ENCODE measurements at places on chromosomes 2 and 18. TPM values are rescaled to one million over a fixed set of nuclear protein-coding genes. Genes with fewer than 3 reads are reported as not detected.
A peak's percentile ranks its signal among the peaks of the same experiment; 100 is the strongest.

UPP2 gene
- not detected for total RNA-seq

SOCS6 gene
- total RNA-seq: 1.1 TPM

FMNL2 gene
- total RNA-seq: 8.4 TPM

PLEK gene
- total RNA-seq: 39.9 TPM

ERBB4 gene
- total RNA-seq: not detected

- no peak overlapping the region for H3K27ac ChIP-seq
- H3K4me1 ChIP-seq: no peaks in the 10 kb centered on the region
- no peaks in the 10 kb centered on the region for H3K27me3 ChIP-seq
- H3K4me3 ChIP-seq: no peak overlapping the region
- H3K36me3 ChIP-seq: no peaks in the 10 kb centered on the region
These were observed 104.3 kb downstream of the CSRNP3 start for GRCh38 chr2:165573534-165574461.

- no peaks in the 10 kb centered on the region for H3K27me3 ChIP-seq
- no peak overlapping the region for H3K4me3 ChIP-seq
- H3K4me1 ChIP-seq: peaks cover 4% of the 10 kb centered on the region
- peak overlapping the region; percentile 7 for H3K27ac ChIP-seq
- no peak for DNase-seq
- H3K36me3 ChIP-seq: peaks cover 78% of the 10 kb centered on the region
These were observed 160.4 kb downstream of the DOCK10 start for GRCh38 chr2:224881846-224882245.

- DNase-seq: no peak
- no peaks in the 10 kb centered on the region for H3K4me1 ChIP-seq
- no peak overlapping the region for H3K27ac ChIP-seq
These were observed 10.7 kb downstream of the MRPL44 start for GRCh38 chr2:223967981-223968380.

DNA sequence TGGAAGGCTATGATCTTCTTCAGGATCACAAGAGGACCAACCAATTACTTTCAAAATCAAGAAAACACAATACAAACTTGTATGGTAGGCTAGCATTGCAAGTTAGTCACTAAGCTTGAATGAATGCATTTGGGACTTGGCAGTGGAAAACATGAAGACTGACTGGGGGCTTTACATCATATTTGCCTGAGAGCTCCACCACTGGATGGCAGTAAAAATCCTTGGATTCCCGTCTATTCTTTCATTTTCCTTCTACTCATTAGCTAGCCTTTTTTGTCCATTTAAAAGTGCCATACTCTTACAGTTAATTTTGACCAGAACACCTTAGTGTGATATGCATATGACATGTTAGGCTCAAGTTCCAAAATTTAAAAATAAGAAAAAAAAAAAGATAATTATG lies 63.5 kb upstream of the RASGRP3 start:
- H3K27ac ChIP-seq: no peak overlapping the region
- DNase-seq: no peak

DNA sequence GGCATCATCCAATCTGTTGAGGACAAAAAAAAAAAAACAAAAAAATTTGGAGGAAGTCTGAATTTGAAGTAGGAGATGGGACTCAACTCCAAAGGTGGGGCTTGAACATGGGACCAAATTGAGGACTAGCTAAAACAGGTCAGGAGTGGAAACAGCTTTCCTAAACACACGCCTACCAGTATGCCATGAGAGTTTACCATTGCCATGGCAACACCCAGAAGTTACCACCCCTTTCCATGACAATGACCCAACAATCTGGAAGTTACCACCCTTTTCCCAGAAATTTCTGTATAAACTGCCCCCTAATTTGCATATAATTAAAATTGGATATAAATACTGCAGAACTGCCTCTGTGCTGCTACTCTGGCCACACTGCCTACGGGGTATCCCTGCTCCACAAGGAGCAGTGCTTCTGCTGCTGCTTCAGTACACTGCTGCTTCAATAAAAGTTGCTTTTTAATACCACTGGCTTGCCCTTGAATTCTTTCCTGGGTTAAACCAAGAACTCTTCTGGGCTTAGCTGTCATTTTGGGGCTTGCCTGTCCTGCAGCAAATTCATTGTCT lies 73.3 kb upstream of the FSIP2 start:
- H3K4me3 ChIP-seq: no peak overlapping the region
- no peak overlapping the region for H3K27ac ChIP-seq
- H3K4me1 ChIP-seq: no peaks in the 10 kb centered on the region
- H3K27me3 ChIP-seq: no peaks in the 10 kb centered on the region

DNA sequence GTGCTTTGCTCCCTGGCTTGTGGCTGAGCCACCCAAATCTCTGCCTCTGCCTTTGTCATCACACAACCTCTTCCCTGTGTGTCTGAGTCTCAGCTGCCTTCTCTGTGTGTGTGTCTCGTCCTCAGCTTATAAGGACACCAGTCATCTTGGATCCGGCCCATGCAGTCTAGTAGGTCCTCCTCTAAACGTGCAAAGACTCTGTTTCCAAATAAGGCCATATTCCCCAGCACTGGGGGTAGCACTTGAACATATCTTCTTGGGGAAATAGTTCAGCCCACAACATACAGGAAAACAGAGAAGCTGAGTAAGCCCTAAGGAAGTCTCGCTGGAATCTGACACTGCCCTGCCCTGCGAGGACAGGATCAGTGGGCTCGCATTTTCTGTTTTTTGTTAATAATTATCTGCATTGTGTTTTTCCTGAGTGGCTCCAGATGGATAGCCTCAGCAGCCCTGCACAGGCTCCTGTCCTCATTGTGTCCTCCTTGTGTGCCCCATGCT lies 42.1 kb downstream of the MTCL1 start:
- H3K27ac ChIP-seq: no peak overlapping the region
- no peaks in the 10 kb centered on the region for H3K27me3 ChIP-seq
- no peak for DNase-seq
- H3K4me1 ChIP-seq: peaks cover 15% of the 10 kb centered on the region
- H3K36me3 ChIP-seq: no peaks in the 10 kb centered on the region

DNA sequence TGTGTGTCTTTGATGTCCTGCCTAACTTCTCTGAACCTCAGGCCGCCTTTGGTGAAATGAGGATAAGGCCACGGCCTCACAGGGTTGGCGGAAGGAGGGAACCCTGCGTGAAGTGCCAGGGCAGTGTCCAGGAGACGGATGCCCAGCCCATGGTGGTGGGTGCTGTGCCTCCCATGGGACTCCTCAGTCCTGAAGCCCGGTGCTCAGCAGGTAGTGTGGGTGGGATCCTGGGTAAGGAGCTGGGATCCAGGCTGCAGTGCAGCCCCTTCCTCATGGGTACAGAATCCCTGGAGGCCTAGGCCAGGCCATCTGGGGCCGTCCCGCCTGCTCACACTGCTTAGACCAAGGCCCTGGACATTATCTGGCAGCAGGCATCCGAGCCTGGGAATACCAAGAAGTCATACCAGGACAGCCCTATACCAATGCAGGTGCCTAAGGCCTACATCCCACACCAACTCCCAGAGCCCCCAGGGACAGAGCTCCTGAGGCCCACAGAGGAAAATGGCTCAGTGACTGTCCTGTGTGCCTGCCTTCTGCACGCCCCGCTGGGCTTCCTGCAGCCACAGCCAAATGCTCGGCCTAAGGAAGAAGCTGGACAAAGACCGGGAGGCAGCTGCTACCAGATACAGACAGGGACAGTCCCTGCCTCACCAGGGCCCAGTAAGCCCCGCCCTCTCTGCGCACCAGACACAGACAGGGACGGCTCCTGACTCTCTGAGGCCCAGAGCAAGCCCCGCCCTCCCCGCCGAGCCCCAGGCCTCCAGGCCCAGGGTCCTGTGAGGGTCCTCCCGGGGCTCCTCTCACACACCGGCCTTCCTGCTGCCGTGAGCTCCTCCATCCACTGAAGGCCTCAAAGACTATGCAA lies 78.0 kb downstream of the NDUFA10 start:
- H3K4me3 ChIP-seq: no peak overlapping the region
- no peak overlapping the region for H3K27ac ChIP-seq
- H3K36me3 ChIP-seq: no peaks in the 10 kb centered on the region
- H3K4me1 ChIP-seq: peaks cover 9% of the 10 kb centered on the region
- H3K27me3 ChIP-seq: no peaks in the 10 kb centered on the region
- DNase-seq: no peak

DNA sequence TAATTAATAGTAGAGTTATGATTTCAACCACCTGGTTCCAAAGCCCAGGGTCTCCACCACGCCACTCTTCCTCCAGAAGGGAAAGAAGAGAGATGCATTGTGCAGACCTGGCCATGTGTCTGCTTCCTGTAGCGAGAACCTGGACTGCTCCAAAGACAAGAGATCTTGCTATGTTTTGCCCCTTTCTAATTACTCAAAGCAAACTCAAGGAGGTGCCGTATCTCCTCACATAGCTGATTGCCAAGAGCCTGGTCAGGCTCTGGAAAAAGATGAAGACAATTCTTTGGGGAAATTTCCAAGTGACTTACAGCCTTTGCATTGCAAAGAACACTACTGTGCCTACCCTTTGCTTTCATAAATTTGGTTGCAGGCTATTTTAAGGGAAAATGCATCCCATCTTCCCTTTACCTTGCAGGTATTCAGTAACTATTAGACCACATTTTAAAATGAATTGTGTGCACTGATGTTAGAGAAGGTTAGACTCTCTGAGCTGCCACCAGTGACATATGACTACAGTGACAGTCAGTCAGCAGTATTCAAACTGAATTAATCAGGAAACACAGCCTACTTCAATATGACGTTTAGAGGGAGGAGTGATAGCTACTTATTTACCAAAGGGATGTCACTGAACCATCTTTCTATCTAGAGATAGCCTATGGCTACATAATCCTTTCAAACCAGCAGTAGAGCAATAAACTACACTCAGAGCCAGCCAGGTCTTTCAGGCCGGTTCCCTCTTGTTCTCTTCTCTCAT lies 842.1 kb upstream of the FANCL start:
- no peaks in the 10 kb centered on the region for H3K27me3 ChIP-seq
- H3K27ac ChIP-seq: no peak overlapping the region
- DNase-seq: no peak
- H3K4me1 ChIP-seq: no peaks in the 10 kb centered on the region

GRCh38 chr18:23971666-23972230 lies 42.8 kb upstream of the TTC39C start:
- H3K27ac ChIP-seq: no peak overlapping the region
- no peak for DNase-seq
- H3K4me3 ChIP-seq: no peak overlapping the region
- H3K36me3 ChIP-seq: no peaks in the 10 kb centered on the region

DNA sequence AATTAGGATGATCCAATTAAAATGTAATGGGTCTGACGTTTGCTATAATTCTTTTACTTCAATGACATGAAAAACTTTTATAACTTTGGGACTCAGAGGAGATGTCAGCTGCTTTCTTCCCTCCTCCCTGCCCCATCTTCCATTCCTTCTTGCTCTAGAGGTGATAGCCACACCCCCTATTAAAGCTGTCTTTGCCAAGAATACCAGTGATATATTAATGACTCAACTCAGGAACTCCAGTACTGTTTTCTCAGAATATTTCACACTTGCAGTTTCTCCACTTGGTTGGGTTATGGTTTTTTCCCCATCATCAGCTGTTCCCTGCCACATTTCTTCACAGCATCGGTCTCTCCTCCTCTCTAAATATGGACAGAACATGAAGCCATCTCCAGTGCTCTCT lies 184.0 kb downstream of the KCNE4 start:
- no peak for DNase-seq
- H3K4me1 ChIP-seq: no peaks in the 10 kb centered on the region
- no peak overlapping the region for H3K4me3 ChIP-seq
- no peaks in the 10 kb centered on the region for H3K36me3 ChIP-seq

- H3K4me3 ChIP-seq: no peak overlapping the region
- no peak overlapping the region for H3K27ac ChIP-seq
- H3K4me1 ChIP-seq: peaks cover 7% of the 10 kb centered on the region
- no peak for DNase-seq
- H3K27me3 ChIP-seq: no peaks in the 10 kb centered on the region
These were observed 309.7 kb downstream of the RAD51AP2 start for GRCh38 chr2:17208511-17208910.

DNA sequence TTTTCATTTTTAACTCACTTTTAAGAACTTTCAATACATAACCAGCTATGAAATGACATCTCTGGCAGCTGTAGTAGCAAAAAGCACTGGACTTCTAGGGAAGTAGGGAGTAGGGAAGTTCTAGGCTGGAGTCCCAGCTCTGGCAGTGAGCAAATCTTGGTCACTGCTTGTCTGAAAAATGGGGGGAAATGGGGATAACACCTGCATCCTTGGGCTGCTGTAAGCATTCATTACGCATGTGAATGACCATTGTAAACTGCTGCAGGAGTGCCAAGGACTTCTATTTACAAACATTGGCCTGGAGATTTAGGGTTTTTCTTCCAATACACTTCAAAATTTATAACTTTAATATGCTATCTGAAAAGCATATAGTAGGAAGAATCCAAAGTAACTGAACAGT lies 972 bp upstream of the MPP4 start:
- no peak overlapping the region for H3K27ac ChIP-seq
- DNase-seq: no peak
- peaks cover 1% of the 10 kb centered on the region for H3K36me3 ChIP-seq
- H3K4me1 ChIP-seq: no peaks in the 10 kb centered on the region
- no peaks in the 10 kb centered on the region for H3K27me3 ChIP-seq
- no peak overlapping the region for H3K4me3 ChIP-seq

DNA sequence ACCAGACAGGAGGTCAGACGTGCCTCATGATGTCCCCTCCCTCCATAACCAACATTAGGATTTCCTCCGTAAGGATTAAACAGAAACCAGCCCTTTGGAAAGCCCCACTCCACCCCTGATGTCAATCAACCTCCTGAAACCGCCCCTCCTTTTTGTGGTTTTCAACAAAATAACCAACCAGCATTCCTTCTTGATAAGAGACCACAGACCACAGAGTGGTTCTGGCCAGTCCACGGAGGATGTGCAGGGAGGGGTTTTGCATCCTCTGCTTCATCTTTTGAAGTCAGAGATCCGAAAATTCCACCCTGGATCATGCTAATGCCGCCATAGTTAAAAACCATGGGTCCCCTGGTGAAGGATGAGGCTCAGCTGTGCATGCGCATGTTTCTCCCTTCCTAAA lies 180.0 kb upstream of the CCDC150 start:
- no peak overlapping the region for H3K27ac ChIP-seq
- no peaks in the 10 kb centered on the region for H3K36me3 ChIP-seq
- peak; percentile 6 for DNase-seq
- H3K27me3 ChIP-seq: peaks cover 6% of the 10 kb centered on the region
- H3K4me1 ChIP-seq: peaks cover 6% of the 10 kb centered on the region

DNA sequence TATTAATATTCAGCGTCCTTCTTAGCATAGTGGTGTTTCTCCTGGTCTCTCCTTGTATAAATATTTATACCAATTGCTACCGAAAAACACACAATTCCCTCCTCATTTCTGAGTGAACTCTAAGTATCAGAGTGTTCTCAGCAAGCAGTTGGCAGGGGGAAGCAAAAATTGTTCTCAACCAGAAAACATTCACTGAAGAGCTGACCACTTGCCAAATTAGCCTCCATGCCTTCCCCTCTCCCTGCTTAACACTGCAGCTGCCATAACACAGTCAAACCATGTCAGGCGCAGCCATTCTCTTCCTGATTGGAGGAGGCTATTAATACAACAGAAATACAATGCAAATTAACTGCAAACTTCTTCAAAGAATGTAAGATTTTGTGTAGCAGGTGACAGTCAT lies 105.0 kb downstream of the COL6A3 start:
- H3K27me3 ChIP-seq: peaks cover 6% of the 10 kb centered on the region
- no peak overlapping the region for H3K27ac ChIP-seq
- no peak overlapping the region for H3K4me3 ChIP-seq
- H3K36me3 ChIP-seq: no peaks in the 10 kb centered on the region

Measured in B cell (primary cell).